ENCODE measurements at places on chromosomes 1 and 21.

DNA sequence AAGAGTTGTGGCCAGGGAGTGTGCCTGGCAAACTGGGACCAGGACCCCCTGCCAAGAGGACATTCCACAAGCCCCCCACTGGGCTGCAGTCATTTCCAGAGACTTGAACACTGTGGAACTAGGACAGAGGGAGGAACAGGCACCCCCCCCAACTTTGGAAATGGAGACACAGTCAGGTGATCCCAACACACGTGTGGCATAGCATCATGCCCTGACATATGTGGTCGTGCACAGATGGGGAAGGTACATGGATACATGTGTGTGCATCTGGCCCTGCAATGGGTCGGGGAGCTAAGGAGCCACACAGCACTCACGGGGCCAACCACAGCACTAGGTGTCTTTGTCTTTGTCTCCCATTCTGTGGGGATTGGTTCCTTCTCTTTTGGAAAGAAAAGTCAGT is 6.6 kb upstream of the TFF3 start:
- DNase-seq: no peak

- no peak for DNase-seq
Observed at GRCh38 chr1:8203056-8203455, 114.9 kb upstream of the SLC45A1 start.

- DNase-seq: peak; percentile 66
Observed at GRCh38 chr1:93447481-93448291, at the start of gene FNBP1L. Gene FNBP1L (plus strand): TSS chr1:93448118. CDS start chr1:93448282, 164 bp downstream.

DNA sequence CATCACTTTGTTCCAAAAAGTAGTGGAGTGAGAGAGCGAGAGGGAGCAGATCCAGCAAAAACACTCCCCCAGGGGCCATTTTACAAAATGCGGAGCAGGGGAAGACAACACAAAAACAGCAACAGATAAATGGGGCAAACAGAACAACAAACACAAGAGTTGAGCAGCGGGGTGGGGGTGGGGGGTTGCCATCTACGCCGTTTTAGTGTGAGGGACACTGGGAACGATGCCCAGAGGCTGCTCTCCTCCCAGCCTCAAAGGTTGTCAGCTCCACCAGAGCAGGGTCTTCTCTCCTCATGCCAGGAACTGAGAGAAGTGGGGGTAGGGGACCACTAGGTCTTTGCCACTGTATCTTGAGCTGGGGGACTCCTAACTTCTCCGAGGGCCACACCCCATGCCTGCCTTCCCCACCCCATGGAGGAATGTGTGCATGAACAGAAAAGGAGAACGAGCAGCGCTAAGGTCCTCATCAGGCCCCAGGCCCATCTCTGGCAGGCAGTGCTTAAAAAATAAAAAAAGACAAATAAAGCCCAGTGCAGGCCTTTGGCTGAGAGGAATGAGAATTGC is 1.3 kb upstream of the PBXIP1 start:
- no peak for DNase-seq

- no peak for DNase-seq
Observed at GRCh38 chr1:173302366-173302765, 95.2 kb upstream of the TNFSF4 start.

DNA sequence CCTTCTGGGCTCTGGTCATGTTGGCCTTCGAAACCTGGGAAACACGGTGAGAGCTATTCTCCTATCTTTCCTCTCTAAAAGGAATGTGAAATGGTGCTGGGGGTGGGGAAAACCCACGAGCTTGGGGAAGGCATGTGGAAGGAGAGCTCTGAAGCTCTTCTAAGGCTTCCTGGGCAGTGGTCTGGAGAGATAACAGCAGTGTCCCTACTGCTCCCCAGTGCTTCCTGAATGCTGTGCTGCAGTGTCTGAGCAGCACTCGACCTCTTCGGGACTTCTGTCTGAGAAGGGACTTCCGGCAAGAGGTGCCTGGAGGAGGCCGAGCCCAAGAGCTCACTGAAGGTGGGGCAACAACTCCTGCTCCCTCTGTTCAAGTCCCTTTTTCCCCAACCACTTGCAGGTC is 2.8 kb downstream of the USP21 start:
- DNase-seq: no peak
